ENCODE measurements at places on chromosomes 1 and 21. TPM values are rescaled to one million over a fixed set of nuclear protein-coding genes. Genes with fewer than 3 reads are reported as not detected.

MARK1 gene
- total RNA-seq = 0.13 TPM

PCSK9 gene
- not detected for total RNA-seq

UBE2U gene
- not detected for total RNA-seq

PIGR gene
- total RNA-seq = not detected

PADI2 gene
- 0.88 TPM for total RNA-seq

NDUFV3 gene
- total RNA-seq = 23.9 TPM

AK4 gene
- total RNA-seq = 1.6 TPM

FCRL2 gene
- total RNA-seq = 0.88 TPM

ERICH3 gene
- total RNA-seq = 1.0 TPM

CD160 gene
- total RNA-seq = 77.7 TPM
